Cardiac atrium fibroblast (primary cell): ENCODE measurements at places on chromosomes 6 and 20. TPM values are rescaled to one million over a fixed set of nuclear protein-coding genes. Genes with fewer than 3 reads are reported as not detected.

Gene ARFGAP1
- 77.6 and 119 TPM in 2 replicates for total RNA-seq

Gene ERVFRD-1
- total RNA-seq, result not detected in 2 replicates

Gene COL12A1
- 179 and 194 TPM in 2 replicates for total RNA-seq

Gene RAET1G
- 0.97 TPM in 1 of 2 replicates, not detected in the other for total RNA-seq

Gene RREB1
- total RNA-seq, result 10.5 and 11.7 TPM in 2 replicates

Gene NPEPL1
- total RNA-seq, result 21.1 and 23.3 TPM in 2 replicates

Gene BMP6
- total RNA-seq, result 30.6 and 43.1 TPM in 2 replicates

Gene PROKR2
- total RNA-seq, result not detected in 2 replicates

Gene NKX2-2
- not detected in 2 replicates for total RNA-seq

Gene MUC22
- total RNA-seq, result not detected in 2 replicates

Gene PRPH2
- 0.97 and 1.3 TPM in 2 replicates for total RNA-seq

Gene PSMB9
- total RNA-seq, result 7.9 and 12.5 TPM in 2 replicates

Gene ABHD16B
- not detected in 2 replicates for total RNA-seq

Gene LY6G6C
- total RNA-seq, result not detected in 2 replicates

Gene SULF2
- total RNA-seq, result 12.3 and 32.6 TPM in 2 replicates

Gene NKAIN4
- not detected in 2 replicates for total RNA-seq

Gene TREM1
- total RNA-seq, result 0.36 and 8.6 TPM in 2 replicates

Gene SOX18
- 0.36 and 1.8 TPM in 2 replicates for total RNA-seq

Gene ARFGEF2
- total RNA-seq, result 19.9 and 27.2 TPM in 2 replicates

Gene ZNF334
- 2.6 and 2.9 TPM in 2 replicates for total RNA-seq

Gene ENPP5
- 0.36 and 0.49 TPM in 2 replicates for total RNA-seq

Gene MCCD1
- not detected in 2 replicates for total RNA-seq

Gene SAPCD1
- 0.54 TPM in 1 of 2 replicates, not detected in the other for total RNA-seq

Gene OPRL1
- total RNA-seq, result 0.65 TPM in 1 of 2 replicates, not detected in the other

Gene MYL9
- total RNA-seq, result 97.7 and 116 TPM in 2 replicates

Gene EDN1
- total RNA-seq, result 85.9 and 111 TPM in 2 replicates

Gene TMEM151B
- total RNA-seq, result not detected in 2 replicates

Gene ESR1
- total RNA-seq, result under 0.01 and 0.16 TPM in 2 replicates

Gene MUCL3
- total RNA-seq, result not detected in 2 replicates

Gene TREML2
- not detected in 2 replicates for total RNA-seq

Gene PPP1R11
- total RNA-seq, result 34.3 and 35.5 TPM in 2 replicates

Gene PAK5
- not detected in 2 replicates for total RNA-seq

Gene CFAP61
- total RNA-seq, result not detected in 2 replicates

Gene TUBB2B
- 6.3 and 13.2 TPM in 2 replicates for total RNA-seq

Gene GMDS
- 14.3 and 25.3 TPM in 2 replicates for total RNA-seq

Gene ULBP1
- 2.0 and 2.1 TPM in 2 replicates for total RNA-seq

Gene LAMP5
- total RNA-seq, result not detected in 2 replicates

Gene LZTS3
- 4.2 and 6.6 TPM in 2 replicates for total RNA-seq

Gene RNF39
- total RNA-seq, result not detected in 2 replicates

Gene IL17F
- total RNA-seq, result not detected in 2 replicates

Gene POU5F1
- total RNA-seq, result not detected in 2 replicates

Gene C20orf96
- 0.16 and 0.72 TPM in 2 replicates for total RNA-seq

Gene PNLDC1
- total RNA-seq, result not detected in 2 replicates

Gene NQO2
- 30.1 and 49.6 TPM in 2 replicates for total RNA-seq

Gene EXOC2
- total RNA-seq, result 18.6 and 24.8 TPM in 2 replicates

Gene NR2E1
- not detected in 2 replicates for total RNA-seq
